Fibroblast of pulmonary artery (primary cell): ENCODE measurements at places on chromosomes 4 and X.
A peak's percentile ranks its signal among the peaks of the same experiment; 100 is the strongest.

- peak; percentile 32 for DNase-seq
Measured at GRCh38 chr4:88613417-88613875, 21.2 kb downstream of the HERC3 start.

- DNase-seq, result no peak
Measured at GRCh38 chr4:178387756-178388155, 945.5 kb upstream of the AGA start.

DNA sequence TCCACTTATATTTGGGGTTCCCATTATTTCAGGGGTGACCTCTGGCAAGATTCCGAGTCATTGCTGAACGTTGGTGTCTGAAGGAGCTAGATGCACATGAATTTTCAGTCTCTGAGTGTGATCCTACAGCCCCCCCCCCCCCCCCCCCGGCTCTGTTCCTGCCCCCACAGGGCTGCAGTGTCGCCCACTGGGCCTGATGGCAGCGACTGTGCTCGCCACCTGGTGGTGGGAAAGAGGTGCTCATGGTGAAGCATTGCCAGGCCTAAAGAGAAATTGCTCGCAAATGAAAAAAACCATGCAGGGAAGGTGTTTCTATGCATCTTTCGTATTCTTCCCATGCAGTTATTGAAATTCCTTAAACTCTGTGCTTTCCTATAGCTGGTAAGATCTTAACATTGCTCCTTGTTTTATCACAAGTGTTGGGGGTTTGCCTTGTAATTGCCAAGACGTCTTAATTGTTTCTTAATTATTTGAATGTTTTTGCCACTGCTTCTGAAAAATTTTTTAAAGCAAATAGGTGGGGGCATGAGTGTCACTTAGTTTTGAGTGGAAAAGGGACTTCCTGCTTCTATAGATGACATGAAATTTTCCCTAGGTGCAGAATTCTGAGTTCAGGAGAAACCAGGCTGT is 63.2 kb downstream of the CLDN22 start:
- peak; percentile 66 for DNase-seq

GRCh38 chr4:77525538-77525937 is 80.1 kb upstream of the CXCL13 start:
- no peak for DNase-seq

- DNase-seq, result no peak
Measured at GRCh38 chr4:3073158-3074077, 920 bp downstream of the HTT-AS start.

DNA sequence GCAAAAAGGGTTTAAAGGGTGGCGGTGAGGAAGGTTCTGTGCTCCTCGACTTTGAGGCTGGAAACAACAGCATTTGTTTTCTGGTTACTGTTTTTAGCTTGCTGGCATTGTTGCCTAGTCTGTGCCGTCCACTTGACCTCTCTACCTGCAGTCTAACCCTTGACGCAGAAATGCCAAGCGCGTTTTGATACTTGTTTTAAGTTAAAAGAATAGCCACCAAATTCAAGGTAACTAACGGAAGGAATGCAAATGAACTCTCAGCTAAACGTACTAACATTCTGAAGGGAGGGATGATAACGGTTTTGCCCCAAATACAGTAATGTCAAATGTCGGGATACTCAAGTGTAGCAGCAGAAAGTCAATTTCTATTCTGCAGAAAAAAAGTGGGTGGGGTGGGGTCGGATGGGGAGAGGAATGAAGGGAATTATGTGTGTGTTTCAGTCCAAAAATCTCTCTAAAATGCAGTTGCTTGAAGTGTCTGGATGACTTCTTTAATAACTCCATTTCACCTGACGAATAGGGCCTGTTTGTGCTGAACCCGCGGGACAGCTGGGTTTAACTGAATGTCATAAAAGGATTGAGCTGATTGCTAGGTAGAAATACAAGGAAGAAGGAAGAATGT is 3.4 kb upstream of the NKX6-1 start:
- no peak for DNase-seq

DNA sequence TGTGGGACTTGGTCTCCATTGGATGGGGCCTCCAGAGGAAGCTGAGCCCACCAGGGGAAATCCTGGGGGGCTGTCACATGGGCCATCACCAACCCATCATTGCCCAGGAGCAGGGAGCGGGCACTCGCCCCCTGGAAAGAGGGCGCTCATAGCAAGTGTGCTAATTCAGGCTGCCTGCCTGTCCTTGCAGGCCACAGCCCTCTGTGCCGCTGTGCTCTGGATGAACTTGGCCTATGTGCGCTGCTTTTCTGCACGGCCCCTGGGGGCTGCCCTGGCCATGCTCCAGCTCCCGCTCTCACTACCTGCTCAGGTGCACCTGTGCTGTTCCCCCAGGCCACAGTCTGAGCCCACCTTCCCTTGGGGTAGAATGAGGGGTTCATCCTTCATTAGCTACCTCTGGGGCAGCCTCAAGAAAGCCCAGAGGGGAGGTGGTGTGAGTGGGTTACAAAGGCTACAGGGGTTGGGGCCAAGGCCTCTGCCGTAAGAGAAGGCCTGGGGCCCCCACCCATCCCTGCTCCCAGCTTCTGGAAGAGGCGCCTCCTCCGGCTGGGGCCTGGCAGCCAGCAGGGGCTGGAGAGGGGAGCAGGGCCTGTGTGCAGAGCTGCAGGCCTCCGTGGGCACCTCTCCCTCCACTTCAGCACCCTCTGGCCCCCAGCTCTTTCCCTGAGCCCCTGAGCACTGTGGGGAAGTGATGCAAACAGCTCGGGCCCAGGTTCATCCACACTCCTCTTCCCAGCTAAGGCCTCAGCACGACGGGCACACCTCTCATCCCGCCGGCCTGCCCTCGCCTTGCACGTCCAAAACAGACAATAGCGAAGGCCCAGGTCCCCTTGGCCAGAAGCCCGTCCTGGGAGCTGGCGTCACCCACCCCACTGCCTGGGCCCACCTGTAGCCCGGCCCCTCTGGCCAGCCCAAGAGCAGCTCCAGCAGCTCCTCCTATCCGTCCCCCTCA is 8.9 kb downstream of the CFAP99 start:
- no peak for DNase-seq

- DNase-seq, result no peak
Measured at GRCh38 chr4:56626420-56626819, 54.7 kb downstream of the HOPX start.

- no peak for DNase-seq
Measured at GRCh38 chr4:105059337-105059736, 87.3 kb upstream of the TET2 start.

DNA sequence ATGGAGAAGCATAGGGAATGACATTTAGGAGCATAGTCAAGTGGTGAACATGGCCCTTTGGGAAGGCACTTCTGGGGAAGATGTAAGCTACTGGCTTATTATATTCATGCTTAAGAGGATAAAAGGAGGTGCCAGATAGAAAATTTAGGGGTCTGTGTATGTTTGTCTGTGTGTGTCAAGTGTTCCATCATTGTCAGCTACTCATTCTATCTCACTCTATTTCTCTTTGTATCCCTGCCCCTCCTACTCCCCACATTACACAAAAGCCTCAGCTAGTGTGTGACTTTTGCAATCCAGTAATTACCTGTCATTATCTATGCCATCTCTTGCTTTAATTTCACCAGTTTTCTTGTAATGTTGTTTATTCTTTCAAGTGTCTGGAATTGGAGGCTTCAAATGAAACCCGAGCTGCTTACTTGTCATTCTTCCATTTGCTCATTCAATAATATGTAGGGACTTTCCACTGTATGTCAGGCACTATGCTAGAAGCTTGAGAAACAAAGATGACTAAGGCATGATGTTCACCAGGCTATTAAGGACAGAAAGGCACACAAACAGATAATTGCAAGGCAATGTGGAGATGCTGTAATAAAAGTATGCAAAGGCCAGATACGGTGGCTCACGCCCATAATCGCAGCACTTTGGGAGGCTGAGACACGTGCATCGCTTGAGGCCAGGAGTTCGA is 229.8 kb upstream of the TEX13C start:
- no peak for DNase-seq

- peak; percentile 34 for DNase-seq
Measured at GRCh38 chrX:154815274-154815818, 10.1 kb upstream of the MPP1 start.

DNA sequence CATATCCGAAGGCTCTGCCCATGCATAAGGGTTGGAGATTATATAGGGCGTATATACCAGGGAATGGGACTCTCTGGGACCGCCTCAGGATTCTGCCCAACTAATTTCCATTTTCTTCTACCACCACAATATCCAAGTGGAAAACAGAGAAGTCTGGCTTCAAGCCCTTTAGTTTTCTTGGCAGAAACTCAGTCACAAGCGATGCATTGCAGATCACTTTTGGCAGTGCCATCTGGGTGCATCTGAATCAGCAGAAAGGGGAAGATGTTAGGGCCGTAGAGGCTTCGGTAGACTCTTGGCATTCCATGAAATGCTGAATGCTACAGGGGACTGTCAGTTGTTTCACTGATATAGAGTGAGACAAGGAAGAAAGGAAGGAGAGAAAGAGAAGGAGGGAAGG is 94.1 kb upstream of the FAM9B start:
- DNase-seq, result no peak
